Hippocampal formation (tissue), 2 donors: ENCODE measurements at places on chromosomes 13 and 19.

DNA sequence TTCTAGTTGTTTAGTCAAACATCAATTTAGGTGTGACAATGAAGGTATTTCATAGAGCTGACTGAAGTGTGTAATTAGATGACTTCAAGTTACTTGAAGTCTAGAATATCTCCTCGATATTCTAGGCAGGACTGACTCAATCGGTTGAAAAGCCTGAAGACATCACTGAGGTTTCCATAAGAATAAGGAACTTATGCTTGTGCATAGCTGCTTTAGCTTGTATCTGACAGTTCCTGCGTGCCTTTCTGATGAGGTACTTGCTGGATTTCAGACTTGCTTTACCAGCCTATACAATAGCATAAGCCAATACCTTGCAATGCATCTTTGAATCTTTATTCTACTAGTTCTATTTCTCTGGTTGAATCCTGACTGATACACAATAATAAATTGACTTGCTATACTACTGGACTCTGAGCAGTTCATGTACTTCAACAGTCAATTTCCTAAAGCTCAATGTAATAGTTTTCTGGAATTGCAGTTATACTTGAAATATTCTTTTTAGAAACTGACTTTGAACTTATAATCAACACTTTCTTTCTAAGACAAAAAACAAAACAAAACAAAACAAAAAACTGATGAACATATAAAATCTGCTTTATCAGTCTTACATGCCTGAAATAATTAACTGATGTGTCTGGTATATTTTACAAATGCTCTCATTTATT, 1534.8 kb downstream of the SLITRK5 start:
- no peak for DNase-seq

- DNase-seq, result no peak
Measured at GRCh38 chr13:37270226-37271001, 164.9 kb upstream of the CSNK1A1L start.

GRCh38 chr19:51570962-51571575, at the start of gene ZNF175:
Gene ZNF175, plus strand, starts transcription at chr19:51571283. Its CDS starts 2,047 bp downstream, at chr19:51573330.
- peak; percentile 95 for DNase-seq

GRCh38 chr13:43802511-43802910, 15.7 kb upstream of the ENOX1 start:
- no peak for DNase-seq

GRCh38 chr19:13241231-13242104, 91.3 kb downstream of the IER2 start:
- no peak for DNase-seq

DNA sequence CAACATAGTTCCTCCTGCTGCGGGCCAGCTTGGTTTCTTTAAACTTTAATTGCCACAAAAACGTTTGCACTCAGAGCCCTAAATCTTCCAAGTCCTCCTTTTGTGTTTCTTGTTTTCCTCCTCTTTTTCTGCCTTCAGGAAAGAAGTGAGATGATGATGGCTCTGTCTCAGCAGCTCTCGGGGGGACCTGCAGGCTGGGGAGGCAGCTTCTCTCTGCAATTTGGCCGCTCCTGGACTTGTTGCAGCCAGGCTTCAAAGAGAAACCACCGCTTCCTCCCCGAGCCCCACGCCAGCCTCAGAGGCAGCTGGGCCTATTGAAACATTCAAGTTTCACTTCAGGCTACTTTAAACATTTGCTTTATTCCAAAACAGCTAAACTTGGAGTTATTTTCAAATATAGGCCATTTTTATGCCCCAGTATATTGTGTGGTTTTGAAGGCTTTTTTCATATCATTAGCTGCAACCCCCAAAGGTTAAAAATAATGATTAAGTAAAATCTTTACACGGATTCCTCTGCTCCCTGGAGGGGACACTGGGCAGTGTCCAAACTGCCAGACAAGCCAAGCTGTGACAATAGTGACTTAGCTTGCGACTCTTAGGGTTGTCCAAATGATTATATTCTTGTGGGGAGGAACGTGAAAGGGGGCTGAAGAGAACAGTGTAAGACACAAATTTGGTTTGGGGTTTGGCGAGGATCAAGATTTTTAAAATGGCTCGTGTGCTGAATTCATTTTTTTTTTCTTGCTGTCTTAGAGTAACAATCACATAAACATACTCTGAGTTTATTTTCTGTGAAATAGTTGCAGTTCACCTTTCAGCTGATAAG, 330.8 kb downstream of the DLEU7 start:
- peak; percentile 53 for DNase-seq

GRCh38 chr13:75052616-75053015, 429.4 kb downstream of the TBC1D4 start:
- no peak for DNase-seq

DNA sequence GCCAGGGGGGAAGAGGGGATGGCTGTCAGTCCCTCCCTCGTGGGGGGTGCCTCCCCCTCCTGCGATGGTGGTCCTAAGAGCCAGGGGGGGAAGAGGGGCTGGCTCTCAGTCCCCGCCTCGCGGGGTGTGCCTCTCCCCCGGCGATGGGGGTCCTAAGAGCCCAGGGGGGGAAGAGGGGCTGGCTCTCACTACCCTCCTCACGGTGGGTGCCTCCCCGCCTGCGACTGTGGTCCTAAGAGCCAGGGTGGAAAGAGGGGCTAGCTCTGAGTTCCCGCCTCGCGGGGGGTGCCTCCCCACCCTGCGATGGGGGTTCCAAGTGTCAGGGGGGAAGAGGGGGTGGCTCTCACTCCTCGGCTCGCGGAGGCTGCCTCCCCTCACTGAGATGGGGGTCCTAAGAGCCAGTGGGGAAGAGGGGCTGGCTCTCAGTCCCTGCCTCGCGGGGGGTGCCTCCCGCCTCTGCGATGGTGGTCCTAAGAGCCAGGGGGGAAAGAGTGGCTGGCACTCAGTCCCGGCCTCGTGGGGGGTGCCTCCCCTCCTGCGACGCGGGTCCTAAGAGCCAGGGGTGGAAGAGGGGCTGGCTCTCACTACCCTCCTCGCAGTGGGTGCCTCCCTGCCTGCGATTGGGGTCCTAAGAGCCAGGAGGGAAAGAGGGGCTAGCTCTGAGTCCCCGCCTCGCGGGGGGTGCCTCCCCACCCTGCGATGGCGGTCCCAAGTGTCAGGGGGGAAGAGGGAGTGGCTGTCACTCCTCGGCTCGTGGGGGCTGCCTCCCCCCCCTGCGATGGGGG, 2325.6 kb upstream of the PCDH20 start:
- no peak for DNase-seq

- no peak for DNase-seq
Measured at GRCh38 chr13:92379371-92379770, 847.2 kb upstream of the GPC6 start.

DNA sequence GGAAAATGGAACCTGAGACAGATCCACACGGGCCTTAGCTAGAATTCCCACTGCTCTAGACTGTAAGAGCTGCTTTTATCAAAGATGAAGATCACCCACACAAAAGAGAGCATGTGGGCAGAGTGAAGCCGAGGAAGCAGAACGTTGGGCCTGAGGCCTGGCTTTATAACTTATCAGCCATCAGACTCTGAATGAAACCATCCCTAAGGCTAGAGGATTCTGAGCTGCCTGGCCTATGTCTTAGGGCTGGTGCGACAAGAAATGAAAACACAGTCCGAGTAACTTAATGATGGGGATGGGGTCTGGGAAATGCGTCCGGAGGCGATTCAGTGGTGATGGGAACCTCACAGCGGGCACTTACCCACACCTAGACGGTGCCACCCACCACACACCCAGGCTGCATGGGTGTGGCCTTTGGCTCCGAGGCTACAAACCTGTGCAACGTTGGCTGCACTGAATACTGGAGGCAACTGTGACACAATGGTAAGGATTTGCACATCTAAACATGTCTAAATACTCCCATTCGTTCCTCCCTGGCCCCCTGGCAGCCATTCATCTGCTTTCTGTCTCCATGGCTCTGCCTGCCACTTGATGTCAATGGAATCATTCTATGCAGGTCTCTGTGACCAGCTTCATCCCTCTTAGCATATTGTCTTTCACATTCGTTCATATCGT, 62.0 kb downstream of the SLC15A1 start:
- no peak for DNase-seq

DNA sequence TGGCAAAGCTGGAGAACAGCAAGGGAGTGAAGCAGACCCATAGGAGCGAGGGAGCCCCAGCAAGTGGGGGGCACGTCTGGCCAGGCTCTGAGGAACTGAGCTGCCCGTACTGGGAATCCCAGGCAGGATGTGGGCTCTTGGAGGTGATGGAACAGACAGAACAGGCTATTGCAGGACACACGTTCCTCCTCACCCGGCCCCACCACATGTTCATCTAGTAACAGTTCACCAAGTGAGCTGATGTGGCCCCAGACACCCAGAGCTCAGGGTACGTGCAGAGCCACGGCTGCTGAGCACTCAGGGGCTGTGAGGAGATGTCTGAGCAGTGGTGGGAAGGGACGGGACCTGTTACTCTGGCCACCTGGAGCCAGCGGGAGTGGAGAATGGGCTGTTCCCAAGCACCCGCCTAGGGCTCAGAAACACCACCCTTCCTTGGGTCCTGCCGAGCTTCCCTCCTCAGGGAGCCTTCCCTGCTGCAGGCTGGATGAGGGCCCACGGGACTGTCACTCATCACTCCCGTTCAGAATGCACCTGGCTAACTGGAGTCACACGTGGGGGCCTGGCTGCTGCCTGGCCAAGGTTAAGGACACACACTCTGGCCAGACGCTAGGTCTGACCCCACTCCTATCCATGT, 18.4 kb downstream of the ELL start:
- no peak for DNase-seq

DNA sequence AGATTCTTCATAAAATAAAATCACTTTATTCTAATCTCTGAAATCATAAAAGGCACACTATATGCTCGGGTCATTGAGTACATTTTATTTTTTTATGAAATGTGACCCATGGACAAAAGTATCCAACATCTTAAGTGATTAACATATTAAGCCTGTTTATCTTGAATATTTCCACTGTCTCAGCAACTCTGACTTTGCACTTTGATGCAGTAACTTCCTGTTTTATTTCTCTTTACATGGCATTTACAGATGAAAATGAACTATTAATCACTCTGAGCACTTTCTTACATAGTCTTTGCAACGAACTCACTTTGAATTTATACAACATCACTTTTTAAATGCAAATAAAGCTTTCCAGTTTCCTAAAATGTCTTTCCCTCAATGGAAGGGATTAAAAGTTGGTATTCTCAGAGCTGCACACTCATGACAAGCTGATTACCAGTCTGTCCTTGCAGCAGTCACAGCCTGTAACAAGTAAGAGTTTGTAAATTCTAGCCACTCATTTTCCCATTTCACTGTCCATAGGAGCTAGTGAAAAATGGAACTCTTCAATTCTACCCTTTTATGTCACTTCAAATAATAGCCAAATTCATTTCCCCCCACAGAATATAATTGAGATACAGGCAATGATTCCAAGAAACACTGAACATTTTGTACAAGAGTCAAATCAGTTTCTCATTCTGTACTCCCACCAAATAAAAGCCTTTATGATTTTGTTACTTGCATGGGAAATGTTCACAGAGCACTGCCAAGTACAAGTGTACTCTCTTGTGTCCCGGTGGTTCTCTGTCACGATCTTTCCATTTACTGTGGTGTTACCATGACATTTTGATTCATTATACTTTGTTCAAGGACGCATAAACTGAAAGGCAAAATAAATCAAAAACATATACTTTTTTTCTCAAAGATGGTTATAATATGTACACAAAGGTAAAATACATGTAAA, 1968.9 kb downstream of the PCDH9 start:
- DNase-seq, result no peak

DNA sequence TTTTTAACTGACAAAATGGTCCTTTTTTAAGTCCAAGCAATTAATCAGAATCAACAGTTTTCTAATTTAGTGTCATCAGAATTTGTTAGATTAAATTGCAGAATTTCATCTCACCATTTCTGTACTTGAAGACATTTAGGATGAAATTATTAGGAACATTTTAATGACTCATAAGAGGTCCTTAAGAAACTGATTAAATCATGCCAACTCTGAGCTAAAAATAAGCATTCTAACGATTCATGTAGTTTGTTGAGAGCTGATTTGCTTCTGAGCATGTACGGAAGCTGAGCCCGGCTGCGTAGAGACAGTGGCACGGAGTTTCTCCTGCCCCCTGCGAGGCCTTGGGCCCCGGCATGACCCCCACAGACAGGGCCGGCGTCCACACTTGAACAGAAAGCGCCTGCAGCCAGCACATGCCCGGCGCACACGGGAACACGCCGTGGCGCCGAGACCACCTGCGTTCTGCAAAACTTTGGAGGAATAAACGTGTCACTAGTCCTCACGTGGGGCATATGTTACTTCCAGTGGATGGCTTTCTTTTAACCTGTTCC, 89.7 kb upstream of the MCF2L start:
- no peak for DNase-seq

GRCh38 chr13:97308735-97309429, 86.7 kb downstream of the MBNL2 start:
- DNase-seq, result no peak

GRCh38 chr13:91544723-91545122, 146.3 kb downstream of the GPC5 start:
- no peak for DNase-seq
